Upper lobe of left lung (tissue), 6 donors: ENCODE measurements at places on chromosomes 16 and 17. TPM values are rescaled to one million over a fixed set of nuclear protein-coding genes. Genes with fewer than 3 reads are reported as not detected.

DNA sequence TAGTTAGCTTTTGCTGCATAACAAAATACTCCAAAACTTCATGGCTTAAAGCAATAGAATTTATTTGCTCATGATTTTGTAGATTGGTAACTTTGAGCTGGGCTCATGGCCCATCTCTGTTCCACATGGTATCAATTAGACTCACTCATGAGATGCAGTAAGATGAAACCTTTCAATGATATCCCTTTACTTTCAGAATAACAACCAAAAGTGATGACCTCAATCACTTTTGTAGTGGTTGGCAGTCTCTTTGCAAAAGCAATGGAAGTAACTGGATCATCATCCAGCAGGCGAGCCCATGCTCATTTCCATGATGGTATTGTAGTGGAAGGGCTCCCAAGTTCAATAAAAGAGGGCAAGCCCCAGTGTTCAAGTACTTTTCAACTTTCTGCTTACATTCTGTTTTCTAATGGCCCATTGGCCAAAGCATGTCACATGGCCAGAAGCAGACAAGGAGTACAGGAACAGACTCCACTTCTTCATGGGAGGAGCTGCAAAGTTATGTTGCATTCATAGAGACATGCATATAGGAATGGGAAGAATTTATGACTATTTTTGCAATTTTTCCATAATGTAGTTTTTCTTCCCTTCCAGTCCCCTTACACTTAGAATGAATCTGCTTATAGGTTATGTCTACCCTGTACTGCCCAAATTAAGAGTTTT lies 41.7 kb downstream of the EFCAB5 start:
- no peak overlapping the region for H3K4me3 ChIP-seq
- DNase-seq = no peak
- H3K27ac ChIP-seq = no peak overlapping the region
- no peaks in the 10 kb centered on the region for H3K4me1 ChIP-seq
- no peaks in the 10 kb centered on the region for H3K27me3 ChIP-seq
- no peaks in the 10 kb centered on the region for H3K36me3 ChIP-seq

DNA sequence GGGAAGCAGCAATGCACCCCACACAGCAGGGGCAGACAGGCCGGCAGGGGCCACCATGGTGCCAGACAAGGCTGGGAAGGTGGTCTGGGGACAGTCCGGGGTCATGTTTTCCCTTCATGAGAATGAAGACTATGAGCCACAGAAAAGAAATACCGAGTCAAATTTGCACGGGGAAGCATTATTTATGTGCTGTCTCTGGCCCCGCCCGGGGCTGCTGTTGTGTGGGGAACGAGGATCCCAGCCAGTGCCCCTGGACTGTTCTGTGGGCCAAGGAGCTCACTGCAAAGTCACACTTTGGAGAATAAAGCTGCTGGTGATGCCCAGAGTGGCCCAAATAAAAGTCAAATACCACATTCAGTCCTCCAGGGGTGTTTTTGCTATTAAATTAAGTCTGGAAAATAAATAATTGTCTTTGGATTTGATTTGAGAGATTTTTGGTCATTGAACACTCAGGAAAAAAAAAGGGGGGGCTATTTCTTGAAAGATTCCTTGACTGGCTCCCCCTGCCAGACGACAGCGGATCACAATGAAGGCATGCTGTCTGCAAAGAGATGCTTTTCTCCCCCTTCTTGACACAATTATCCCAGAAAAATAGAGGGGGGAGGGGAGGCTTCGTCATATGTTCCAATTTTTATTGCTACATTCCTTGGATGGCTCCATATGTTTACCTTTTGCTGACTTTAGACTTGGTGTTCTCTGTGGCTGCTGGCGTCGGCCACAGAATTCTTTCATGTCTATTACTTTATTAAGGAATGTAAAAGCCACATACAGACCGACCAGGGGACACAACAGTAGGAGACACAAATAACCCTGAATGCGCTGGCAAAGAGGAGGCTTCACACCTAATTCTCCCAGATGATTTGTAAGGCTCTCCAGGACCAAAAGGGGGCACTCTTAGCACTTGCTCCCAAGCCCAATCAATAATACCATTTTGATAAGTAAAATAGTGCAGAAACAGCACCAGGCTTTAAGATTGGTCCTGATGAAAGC lies 27.1 kb upstream of the ANKFN1 start:
- no peaks in the 10 kb centered on the region for H3K4me1 ChIP-seq
- no peak overlapping the region for H3K27ac ChIP-seq
- no peaks in the 10 kb centered on the region for H3K27me3 ChIP-seq
- DNase-seq = no peak
- no peaks in the 10 kb centered on the region for H3K36me3 ChIP-seq

DNA sequence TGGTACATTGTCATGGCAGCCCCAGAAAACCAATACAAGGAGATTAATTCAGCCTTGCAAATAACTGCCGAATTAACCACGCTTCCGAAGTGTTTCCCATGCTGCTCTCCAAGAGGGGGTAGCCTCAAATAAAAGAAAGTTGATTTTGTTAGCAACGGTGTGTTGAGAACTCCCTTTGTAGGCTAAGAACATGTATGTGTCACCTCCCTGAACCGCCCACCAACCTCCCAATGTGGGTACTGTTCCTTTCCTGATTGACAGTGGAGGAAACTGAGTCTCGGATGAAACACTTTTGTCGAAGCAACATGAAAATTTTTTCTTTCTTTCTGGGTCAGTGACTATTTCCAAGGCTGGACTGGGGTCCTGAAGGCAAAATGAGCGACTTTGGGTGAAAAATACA lies 25.1 kb downstream of the CACNG4 start:
- H3K36me3 ChIP-seq = no peaks in the 10 kb centered on the region
- H3K4me1 ChIP-seq = no peaks in the 10 kb centered on the region
- no peaks in the 10 kb centered on the region for H3K27me3 ChIP-seq
- H3K4me3 ChIP-seq = no peak overlapping the region

- no peak within 1 kb of the TSS for H3K27ac ChIP-seq
- no peaks in the 10 kb centered on the region for H3K4me1 ChIP-seq
- no peak within 1 kb of the TSS for H3K4me3 ChIP-seq
- no peaks in the 10 kb centered on the region for H3K27me3 ChIP-seq
Observed at GRCh38 chr16:11280616-11281522, at the start of gene PRM1. PRM1 (minus strand) TSS chr16:11281330; CDS start chr16:11281238, 92 bp downstream.

CYGB gene
- total RNA-seq = 6.4 TPM

FNDC8 gene
- not detected for total RNA-seq

PPP1R9B gene
- total RNA-seq = 73.3 TPM

MEIOC gene
- not detected for total RNA-seq
